ENCODE measurements at places on chromosomes 7 and 10. TPM values are rescaled to one million over a fixed set of nuclear protein-coding genes. Genes with fewer than 3 reads are reported as not detected.

Gene CPN1
- not detected for polyA plus RNA-seq

Gene ABCF2
- polyA plus RNA-seq, result 23.0 TPM

Gene ARHGEF35
- 0.87 TPM for polyA plus RNA-seq

Gene PNLIP
- polyA plus RNA-seq, result not detected

Gene SPDYE16
- not detected for polyA plus RNA-seq

Gene OR2A7
- 0.74 TPM for polyA plus RNA-seq

Gene OR2A5
- not detected for polyA plus RNA-seq

Gene TFEC
- not detected for polyA plus RNA-seq

Gene R3HCC1L
- 7.3 TPM for polyA plus RNA-seq

Gene C10orf67
- polyA plus RNA-seq, result not detected

Gene NRAP
- not detected for polyA plus RNA-seq

Gene TACR2
- polyA plus RNA-seq, result not detected

Gene RSPH10B
- not detected for polyA plus RNA-seq

Gene MLXIPL
- polyA plus RNA-seq, result not detected

Gene SHLD2
- 17.7 TPM for polyA plus RNA-seq

Gene PRSS2
- not detected for polyA plus RNA-seq

Gene SFRP4
- not detected for polyA plus RNA-seq

Gene PODXL
- polyA plus RNA-seq, result 0.08 TPM

Gene ATRNL1
- not detected for polyA plus RNA-seq

Gene JAKMIP3
- not detected for polyA plus RNA-seq

Gene SPDYE1
- polyA plus RNA-seq, result not detected

Gene CDC14C
- polyA plus RNA-seq, result not detected

Gene FZD8
- not detected for polyA plus RNA-seq

Gene ZFAND2A
- polyA plus RNA-seq, result 59.9 TPM

Gene ARL3
- 4.4 TPM for polyA plus RNA-seq

Gene SAMD9
- 22.7 TPM for polyA plus RNA-seq

Gene ASB10
- polyA plus RNA-seq, result not detected

Gene ADAM22
- 1.6 TPM for polyA plus RNA-seq

Gene PIP
- not detected for polyA plus RNA-seq

All from naive thymus-derived CD8-positive, alpha-beta T cell (primary cell).